Right hindlimb (tissue), 1 donor: ENCODE measurements at places on chromosomes 5 and 9.

GRCh38 chr5:51651476-51651875, 268.2 kb downstream of the ISL1 start:
- DNase-seq: no peak

- no peak for DNase-seq
Observed at GRCh38 chr9:136996361-136997292, at the start of gene CLIC3. Gene CLIC3, minus strand, starts transcription at chr9:136996568. Its CDS starts 25 bp downstream, at chr9:136996543.

- no peak for DNase-seq
Observed at GRCh38 chr5:55363856-55364255, 56.1 kb downstream of the MTREX start.

DNA sequence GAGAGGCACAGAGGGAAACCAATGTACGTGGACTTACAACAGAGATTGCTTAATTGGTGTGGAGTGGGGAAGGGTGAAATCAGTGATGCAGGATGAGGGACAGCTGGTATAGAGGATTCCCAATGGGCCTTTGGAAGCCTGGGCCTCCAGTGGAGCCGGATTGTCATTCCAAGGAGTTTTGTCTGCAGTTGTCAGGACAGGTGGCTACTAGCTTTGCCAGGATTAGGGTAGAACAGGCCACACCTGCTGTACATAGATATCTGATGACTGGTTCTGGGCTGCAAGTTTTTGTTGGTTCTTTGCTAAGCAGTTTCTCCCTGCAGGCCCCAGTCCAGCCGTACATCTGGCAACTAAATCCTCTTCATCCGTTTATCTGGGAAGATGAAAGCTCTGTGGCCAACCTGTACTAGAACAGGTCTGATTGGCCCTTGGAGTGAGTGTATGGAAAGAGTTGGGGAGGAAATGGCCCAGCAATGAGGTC, 4.2 kb downstream of the SKP2 start:
- DNase-seq: peak; percentile 80

- no peak for DNase-seq
Observed at GRCh38 chr5:73499187-73499586, 945 bp downstream of the BTF3 start.

DNA sequence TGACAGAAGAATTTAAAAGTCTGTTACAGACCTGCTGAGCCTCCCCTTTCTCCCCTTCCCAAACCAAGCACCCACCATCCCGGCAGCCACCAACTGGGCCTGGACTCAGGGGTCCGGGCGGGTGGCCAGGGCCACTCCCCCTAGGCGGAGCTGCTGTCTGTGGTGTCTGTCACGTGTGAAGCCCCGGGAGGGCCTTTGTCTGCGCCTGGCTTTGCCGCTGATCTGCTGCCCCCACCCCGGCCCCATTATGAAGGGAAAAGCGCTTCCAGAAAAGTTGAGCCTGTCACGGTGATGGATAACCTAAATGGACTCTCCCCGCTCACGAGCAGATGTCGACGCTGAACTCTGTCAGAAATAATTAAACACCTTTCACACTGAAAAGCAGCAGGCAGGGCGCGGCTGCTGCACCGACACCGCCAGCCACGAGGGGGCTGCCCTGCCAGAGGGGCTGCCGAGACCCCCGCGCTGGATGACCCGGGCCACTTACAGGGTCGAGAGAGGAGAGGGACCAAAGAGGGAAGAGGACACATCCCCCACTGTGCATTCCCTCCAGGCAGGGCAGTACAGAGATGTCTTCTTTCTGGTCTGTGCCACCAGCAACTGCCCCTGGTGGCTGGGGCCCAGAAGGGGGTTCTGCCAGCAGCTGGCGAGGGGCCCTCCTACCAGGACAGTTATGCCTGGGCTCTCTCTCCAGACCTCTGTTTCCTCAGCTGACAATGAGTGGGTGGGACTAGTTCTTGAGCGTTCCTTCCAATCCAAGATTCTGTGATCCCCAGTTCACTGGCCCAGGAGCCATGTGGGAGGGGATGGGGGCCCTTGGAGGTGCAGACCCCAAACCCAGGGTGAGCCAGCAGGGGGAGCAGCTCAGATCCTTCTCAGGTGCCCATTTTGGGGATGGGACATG, 36.0 kb upstream of the BARHL1 start:
- DNase-seq: peak; percentile 69

DNA sequence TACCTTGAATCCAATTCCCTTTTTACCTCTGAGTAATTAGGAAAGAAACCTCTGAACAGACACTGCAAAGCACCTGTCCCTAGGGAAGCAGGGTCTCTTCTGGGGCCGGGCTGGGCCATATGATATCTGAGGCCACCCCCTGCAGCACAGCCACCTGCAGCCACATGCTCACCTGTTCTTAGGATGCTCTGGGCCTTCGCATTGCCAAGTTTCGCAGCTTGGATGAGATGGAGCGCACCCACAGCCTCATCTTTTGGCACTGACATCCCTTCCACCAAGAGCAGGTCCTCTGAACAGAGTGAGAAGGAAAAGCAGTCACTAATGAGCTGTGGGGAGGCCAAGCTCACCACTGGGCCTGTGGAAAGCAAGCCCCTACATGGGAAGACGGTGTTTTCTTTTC, 27.3 kb downstream of the CLTA start:
- no peak for DNase-seq

DNA sequence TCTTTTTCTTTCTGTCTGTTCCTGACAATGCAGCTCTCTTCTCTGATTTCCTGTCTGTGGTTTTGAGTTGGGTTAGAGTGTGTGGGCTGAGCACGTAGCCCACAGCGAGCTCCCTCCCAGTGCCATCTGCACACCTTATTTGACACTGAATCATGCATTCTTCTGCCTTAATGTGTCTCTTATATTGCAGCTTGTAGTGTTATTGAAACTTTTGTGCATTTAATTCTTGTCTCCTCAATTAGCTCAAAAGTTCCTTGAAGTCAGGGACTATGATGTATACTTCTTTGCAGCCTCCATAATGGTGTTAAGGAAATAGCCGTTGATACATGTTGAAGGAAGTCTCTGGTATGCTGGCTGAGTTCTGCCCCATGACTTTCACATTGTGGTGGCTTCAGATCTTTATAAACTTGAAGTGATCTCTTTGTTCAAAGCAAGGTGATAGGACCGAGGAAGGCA, 576.2 kb upstream of the CLINT1 start:
- DNase-seq: no peak

- no peak for DNase-seq
Observed at GRCh38 chr5:40082313-40082712, 597.4 kb upstream of the PTGER4 start.

GRCh38 chr9:37563806-37564513, 12.2 kb downstream of the FBXO10 start:
- DNase-seq: no peak

DNA sequence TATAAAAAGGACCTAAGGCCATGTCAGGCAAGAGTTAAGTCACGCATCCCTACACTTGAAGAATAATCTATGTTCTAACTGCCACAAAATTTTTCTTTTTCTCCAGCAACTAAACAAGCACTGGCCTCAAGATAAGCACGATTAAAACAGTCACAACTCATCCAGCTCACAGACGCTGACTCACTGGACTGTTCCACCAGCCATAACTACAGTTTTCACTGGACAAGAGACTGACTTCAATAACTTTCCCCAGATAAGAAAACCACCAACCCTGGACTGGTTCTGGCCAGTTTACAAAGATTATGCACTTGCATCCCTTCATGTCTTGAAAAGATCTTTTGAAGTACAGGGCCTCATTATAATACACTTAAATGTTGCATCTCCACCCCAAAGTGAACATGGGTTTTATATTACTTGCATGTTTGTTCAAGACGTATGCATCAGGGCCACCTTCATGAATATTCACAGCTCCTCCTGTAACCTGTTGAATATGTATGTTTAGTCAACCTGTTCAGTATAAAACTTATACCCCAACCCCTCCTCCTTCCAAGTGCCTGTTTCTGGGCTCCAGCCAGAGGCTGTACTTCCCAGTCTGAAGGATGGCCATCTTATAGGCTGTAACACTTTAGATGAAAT, 129.3 kb upstream of the EPB41L4A start:
- no peak for DNase-seq

GRCh38 chr5:159510282-159510681, 180.0 kb upstream of the IL12B start:
- DNase-seq: peak; percentile 89

DNA sequence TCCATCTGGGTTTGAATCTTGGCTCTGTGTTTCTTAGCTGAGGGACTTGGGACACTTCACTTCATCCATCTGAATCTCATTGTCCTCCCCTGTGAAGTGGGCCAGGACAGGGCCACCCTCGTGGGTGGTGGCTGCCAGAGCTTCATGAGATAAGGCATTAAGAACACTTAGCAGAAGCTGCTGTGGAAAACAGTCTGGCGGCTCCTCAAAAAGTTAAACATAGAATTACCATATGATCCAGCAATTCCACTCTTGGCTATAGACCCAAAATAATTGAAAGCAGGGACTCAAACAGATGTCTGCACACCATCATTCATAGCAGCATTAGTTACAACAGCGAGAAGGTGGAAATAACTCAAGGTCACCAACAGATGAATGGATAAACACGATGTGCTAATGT, 42.4 kb upstream of the GGTA1 start:
- DNase-seq: no peak

GRCh38 chr9:31519011-31519410, 865.4 kb upstream of the ACO1 start:
- no peak for DNase-seq

- no peak for DNase-seq
Observed at GRCh38 chr5:123928401-123928800, 416.4 kb downstream of the CSNK1G3 start.

GRCh38 chr9:93003552-93004407, 54.7 kb upstream of the SUSD3 start:
- peak; percentile 58 for DNase-seq

DNA sequence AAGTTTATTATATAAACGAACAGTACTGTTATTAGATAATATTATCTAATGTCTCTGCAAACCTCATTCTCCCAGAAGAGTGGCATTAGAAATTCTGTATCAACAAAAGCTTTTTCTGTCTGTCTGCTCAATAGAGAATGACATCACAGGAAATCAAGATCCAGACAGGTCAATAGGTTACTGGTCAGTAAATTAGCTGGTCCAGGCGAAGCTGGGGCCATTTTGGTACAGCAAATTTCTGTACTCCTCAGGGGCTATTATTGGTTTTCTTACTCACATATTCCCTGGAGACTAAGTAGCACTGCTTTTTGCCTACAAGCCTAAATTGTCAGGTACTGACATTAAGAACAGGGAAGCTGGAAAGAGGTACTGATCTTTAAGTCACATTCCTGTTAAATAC, 80.5 kb downstream of the PLPP1 start:
- DNase-seq: no peak

GRCh38 chr9:77592476-77592875, 55.6 kb downstream of the GNA14 start:
- DNase-seq: no peak

- no peak for DNase-seq
Observed at GRCh38 chr9:21825637-21826036, 23.2 kb downstream of the MTAP start.

DNA sequence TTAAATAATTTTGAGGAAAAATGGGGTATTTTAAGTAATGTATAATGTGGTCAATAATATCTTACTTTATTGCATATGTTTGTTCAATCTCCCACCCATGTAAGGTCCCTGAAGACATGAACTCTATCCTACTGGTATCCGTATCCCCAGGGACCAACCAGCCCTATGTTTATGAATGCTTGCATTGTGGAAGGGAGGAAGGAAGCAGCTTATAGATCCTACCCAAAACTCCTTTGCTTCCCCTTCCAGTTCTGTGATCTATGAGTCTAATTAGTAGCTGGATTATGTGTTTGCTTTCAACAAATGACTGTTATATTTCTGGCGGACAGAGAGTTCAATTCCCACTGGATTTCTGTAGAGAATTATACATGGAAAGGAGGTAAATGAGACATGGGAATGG, 45.6 kb downstream of the CNTRL start:
- no peak for DNase-seq

DNA sequence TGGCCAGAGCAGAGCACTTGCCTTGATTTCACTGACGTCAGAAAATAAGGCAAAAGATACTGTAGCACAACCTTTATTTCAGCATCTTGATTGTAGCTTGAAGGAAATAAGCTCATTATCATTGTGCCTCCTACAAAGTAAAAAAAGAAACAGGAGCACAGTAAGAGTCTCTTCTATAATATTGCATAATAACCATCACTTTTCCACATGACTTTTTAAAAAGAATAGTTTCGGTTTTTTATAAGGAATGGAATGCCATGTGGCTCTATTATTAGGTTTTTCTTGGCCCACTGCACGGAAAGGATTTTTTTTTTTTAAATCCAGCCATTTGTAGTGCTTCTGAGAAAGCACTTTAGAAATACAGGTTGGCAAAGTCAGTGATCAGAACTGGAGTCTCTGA, 655.3 kb downstream of the LRRC70 start:
- DNase-seq: no peak

DNA sequence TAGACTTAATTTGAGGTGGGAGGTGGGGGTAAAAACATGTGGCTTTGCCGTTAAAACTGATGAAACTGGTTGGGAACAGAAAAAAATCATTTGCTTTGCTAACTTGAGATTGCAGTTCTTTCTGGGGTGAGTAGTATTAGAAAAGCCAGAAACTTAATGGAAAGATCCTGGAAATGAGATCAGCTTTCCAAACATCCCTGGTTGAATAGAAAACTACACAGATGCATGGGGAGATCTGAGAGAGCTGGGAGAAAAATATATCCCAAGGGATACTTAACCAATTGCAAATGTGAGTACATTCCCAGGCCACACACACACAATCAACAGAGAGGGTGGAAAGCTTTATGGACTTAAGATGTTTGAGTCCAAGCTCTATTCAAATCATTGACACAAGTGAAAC, 222.3 kb downstream of the YTHDC2 start:
- DNase-seq: no peak

DNA sequence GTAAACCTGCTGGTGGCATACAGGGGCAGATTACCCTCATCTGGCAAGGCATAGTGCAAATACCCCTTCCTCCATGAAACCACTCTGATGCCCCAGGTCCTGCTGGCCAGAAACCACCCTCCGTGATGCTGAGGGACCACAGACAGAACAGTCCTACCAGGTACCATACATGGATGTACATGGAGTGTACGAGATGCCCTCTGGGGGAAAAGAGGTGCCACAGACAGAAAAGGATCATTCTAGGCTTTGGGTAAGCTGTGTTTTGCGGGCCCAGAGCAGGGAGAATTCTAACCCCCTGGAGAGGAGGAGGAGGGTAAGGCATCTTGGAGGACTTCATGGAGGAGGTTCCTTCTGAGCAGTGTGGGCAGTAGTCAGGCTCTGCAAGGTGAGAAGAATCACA, 68.3 kb downstream of the GABBR2 start:
- no peak for DNase-seq

GRCh38 chr5:103211576-103212561, 46.7 kb upstream of the MACIR start:
- no peak for DNase-seq
